Urothelium cell line (cell line): ENCODE measurements at places on chromosomes 6 and 20.

DNA sequence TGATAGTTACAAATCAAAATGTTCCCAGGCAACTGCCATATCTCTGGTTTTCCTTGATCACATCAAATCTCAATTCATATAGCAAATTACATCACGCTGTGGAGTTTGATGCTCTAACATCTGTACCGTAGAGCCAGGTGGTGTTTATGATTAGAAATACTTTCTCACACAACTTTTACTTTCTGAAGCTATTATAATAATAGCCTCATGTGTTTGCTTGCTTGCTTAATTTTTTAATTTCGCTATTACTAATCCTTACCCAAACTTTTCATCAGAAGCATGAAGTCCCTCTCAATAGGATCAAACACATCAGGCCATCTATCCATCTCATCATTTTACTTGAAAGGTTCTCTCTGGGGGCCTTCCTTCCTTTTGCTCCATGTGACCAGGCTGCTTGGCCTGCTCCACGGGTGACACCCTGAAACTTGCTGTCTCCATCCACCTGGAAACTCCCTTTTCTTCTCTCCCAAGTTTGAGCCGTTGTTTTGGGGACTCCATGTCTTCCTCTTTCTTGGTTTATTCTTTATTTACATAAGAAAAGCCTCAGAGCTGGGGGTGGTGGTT lies 75.4 kb downstream of the ADAT2 start:
- DNase-seq, result no peak

- peak; percentile 39 for DNase-seq
Measured at GRCh38 chr20:11389186-11389585, 528.5 kb upstream of the BTBD3 start.

DNA sequence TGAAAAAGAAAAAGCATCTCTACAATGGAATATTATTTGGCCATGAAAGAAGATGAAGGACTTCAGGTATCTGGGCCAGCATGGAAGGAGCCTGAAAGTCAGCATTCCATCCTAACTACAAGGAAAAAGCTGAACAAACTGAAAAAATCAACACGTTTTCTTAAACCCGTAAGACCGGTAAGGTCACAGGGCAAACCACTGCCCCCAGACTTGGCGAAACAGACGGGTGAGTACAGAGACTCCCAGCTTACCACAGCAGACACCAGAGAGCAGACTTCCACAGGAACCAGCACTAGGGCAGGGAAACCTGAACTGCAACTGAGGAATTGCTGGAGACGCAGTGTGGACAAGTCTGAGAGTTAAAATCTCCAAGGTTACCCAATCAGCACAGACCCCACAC lies 31.4 kb downstream of the BEND3 start:
- DNase-seq, result no peak

GRCh38 chr6:105907991-105908390 lies 178.1 kb upstream of the PRDM1 start:
- no peak for DNase-seq

DNA sequence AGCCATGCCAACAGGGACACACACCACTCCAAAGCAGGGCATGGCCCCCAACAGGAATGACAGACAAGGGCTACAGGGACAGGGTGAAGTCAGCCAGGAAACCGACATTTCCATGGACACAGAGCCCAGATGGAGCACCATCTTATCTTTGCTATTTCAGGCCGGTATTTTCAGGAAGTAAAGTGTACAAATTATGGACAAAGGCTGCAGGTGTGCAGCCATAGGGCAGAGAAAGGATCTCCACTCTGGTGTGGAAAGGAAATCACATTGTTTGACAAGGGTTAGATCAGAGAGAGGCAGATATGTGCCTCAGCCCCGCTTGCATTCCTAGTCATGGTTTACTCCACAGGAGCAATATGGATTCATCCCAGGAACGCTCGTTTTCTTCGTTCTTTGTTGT lies 81.7 kb upstream of the SLC22A23 start:
- DNase-seq, result no peak

DNA sequence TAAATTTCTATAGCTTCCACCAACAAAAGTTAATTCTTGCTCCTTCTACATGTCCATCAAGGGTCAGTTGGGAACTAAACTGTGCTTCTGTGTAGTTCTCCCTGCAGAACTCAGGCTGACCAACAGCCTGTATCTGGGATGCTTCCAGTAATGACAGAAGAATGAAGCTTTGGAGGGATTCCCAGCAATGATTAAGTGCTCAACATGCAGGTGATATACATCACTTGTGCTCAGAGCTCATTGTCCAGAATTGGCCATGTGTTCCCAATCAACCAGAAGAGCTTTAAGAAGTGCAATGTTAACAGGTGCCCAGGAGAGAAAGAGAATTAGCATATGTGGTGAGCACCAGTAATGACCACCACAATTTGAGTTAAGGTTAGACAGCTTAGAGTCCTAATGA lies 37.4 kb upstream of the SNRPB2 start:
- no peak for DNase-seq

- no peak for DNase-seq
Measured at GRCh38 chr6:38212579-38212978, 393.1 kb downstream of the ZFAND3 start.

GRCh38 chr6:109892451-109893435 lies 85.4 kb upstream of the GPR6 start:
- DNase-seq, result no peak
